ENCODE measurements at places on chromosomes 6 and 20. TPM values are rescaled to one million over a fixed set of nuclear protein-coding genes. Genes with fewer than 3 reads are reported as not detected.

PRL gene
- not detected for total RNA-seq

SNRNP48 gene
- 12.1 TPM for total RNA-seq

SLC2A10 gene
- total RNA-seq, result 28.3 TPM

C6orf15 gene
- not detected for total RNA-seq

ENPP5 gene
- total RNA-seq, result 0.78 TPM

TOX2 gene
- 2.0 TPM for total RNA-seq

TGM3 gene
- not detected for total RNA-seq

XRN2 gene
- 106 TPM for total RNA-seq

HEY2 gene
- total RNA-seq, result not detected

TMEM170B gene
- 2.9 TPM for total RNA-seq

PDE10A gene
- 0.73 TPM for total RNA-seq

VSX1 gene
- not detected for total RNA-seq

PI3 gene
- not detected for total RNA-seq

KCNK16 gene
- total RNA-seq, result not detected

SYTL3 gene
- 0.37 TPM for total RNA-seq

ZNF311 gene
- total RNA-seq, result 1.1 TPM

LPIN3 gene
- total RNA-seq, result 14.3 TPM

CNR1 gene
- under 0.01 TPM for total RNA-seq

FLRT3 gene
- 0.78 TPM for total RNA-seq

CPXM1 gene
- total RNA-seq, result 2.2 TPM

KIF6 gene
- total RNA-seq, result not detected

THBD gene
- total RNA-seq, result 15.1 TPM

MAS1 gene
- total RNA-seq, result not detected

SIRPA gene
- 9.2 TPM for total RNA-seq

PBOV1 gene
- not detected for total RNA-seq

MYLK2 gene
- 0.37 TPM for total RNA-seq

SLC44A4 gene
- not detected for total RNA-seq

TAGAP gene
- total RNA-seq, result not detected

POU5F1 gene
- total RNA-seq, result 0.59 TPM

CD40 gene
- total RNA-seq, result 4.7 TPM

GTF2H4 gene
- total RNA-seq, result 8.1 TPM

GRM4 gene
- total RNA-seq, result not detected

DUSP15 gene
- total RNA-seq, result not detected

CTCFL gene
- total RNA-seq, result not detected

CSTF1 gene
- total RNA-seq, result 30.5 TPM

MAFB gene
- total RNA-seq, result 4.7 TPM

CNBD2 gene
- 1.8 TPM for total RNA-seq

TBCC gene
- 26.6 TPM for total RNA-seq

DDO gene
- 0.39 TPM for total RNA-seq

CCR6 gene
- not detected for total RNA-seq

MCCD1 gene
- not detected for total RNA-seq

PERP gene
- 21.1 TPM for total RNA-seq

OPN5 gene
- not detected for total RNA-seq

EPHA7 gene
- total RNA-seq, result 0.39 TPM

LHFPL5 gene
- not detected for total RNA-seq

SLC23A2 gene
- total RNA-seq, result 14.0 TPM

COL19A1 gene
- 0.39 TPM for total RNA-seq

OPRM1 gene
- not detected for total RNA-seq

MDFI gene
- not detected for total RNA-seq

POPDC3 gene
- total RNA-seq, result 23.7 TPM

SRC gene
- total RNA-seq, result 16.2 TPM

HLA-DRB1 gene
- total RNA-seq, result under 0.01 TPM

SLC25A27 gene
- total RNA-seq, result 5.9 TPM

HDGFL1 gene
- not detected for total RNA-seq

OTOR gene
- total RNA-seq, result not detected

TRIM31 gene
- total RNA-seq, result not detected

OR2J3 gene
- not detected for total RNA-seq

All from subcutaneous preadipocyte (primary cell).